ENCODE measurements at places on chromosomes 5 and 9.

GRCh38 chr9:104245925-104246324, 151.8 kb downstream of the SMC2 start:
- DNase-seq, result no peak

DNA sequence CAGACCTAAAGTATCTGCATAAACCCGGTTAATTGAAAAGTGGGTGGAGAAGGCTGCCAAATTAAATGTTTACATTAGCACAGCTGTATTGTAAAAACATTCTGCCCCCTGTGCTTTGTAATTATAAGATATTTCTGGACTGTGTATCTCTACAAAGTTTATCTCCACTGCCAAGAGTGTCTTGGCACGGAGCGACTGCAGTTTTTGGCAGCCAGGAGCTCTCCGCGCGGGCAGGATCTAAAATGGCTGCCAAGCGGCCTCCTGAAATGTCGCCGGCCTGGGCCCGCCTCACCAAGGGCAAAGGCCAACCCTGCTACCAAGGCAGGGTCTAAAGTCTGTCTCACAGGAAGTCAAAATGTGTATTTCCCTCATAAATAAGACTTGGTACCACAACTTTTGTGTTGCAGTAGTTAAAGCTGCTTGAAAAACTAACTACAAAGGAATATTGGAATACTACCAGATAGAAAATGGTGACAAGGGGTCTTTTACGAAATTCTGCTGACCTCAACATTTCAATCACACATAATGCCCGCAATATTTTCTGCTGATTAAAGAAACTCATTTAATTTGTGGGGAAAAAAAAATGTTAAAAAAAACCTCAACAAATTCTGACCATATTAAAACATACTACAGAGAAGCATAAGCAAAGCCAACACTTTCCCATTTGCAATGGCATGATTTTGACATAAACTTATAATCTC, 110.4 kb downstream of the NFIB start:
- no peak for DNase-seq

- peak; percentile 32 for DNase-seq
These were observed at the start of gene PLPPR1 for GRCh38 chr9:101028346-101029314. PLPPR1 (plus strand) TSS chr9:101028727.

GRCh38 chr9:70419556-70420440, 5.3 kb upstream of the KLF9 start:
- peak; percentile 94 for DNase-seq

DNA sequence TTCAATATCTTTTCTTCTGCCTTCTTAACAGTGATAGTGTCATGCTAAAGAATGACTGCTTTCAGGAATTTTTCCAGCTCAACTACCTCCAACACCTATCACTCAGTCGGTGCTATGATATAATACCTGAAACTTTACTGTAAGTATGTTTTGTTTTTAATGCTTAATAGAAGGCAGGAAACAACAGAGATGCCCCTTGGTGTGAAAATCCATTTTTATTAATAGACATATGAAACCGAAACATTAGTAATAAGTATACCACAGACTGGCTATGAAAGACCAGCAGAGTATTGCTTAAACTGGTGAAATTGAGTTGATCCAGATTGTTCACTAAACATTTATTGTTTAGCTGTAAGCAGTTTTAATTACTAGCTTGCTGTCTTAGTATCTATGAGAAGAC, 25.2 kb downstream of the SKP2 start:
- no peak for DNase-seq

DNA sequence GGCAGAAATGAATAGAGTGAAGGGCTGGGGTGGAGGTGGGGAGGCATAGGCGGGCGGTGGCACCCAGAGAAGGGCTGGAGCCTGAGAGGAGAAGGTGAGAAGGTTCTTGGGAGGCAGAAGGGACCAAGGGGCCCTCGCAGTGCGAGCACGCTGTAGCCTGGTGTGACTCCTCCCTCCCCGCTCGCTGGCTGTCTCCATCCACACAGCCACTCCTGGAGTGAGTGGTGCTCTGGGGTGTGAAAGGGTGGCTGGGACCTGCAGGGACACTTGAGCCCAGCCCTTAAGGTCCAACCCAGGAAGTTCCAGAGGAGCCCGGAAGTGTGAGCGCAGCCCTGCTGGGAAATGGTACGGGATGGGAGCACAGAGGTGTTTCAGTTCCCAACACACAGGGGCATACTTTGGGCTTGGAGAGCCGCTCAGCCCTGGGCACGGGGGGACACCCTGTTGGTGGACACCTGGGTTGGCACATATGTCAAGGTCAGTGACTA, 9.3 kb upstream of the SCGB3A1 start:
- no peak for DNase-seq

DNA sequence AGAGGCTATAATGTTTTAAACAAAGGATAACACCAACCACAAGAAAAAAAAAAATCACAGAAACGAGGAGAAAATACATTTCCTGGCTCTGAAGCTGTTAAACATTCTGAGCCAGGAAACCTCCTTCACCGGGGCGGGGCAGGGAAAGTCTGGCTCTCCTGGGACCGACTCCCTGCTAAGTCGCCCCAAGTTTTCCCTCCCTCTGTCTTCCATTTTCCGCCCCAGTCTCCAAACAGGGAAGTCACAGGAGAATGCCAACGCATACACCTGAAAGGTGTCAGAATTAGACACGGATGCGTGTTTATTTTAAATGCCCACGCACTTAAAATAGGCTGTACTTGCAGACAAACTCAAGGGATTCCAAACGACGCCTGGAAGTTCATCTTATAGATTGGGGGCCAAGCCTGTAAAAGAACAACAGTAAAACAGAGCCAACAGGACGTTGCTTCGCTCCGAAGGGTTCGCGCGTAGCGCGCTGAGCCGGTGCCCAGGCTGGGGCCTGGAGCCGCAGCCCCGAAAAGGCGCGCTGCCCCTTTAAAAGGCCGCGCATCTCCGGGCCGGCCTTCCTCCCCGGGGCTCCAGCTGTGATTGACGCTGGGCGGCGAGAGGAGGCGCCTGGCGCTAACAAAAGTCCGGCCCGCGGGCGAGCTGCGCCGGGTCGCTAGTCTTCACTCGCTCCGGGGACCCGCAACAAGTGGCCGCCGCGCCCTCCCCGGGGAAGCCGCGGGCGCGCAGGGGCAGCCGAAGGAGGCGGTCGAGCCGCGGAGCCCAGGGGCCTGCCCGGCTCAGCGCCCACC, at the start of gene FBXL7:
FBXL7 (plus strand) TSS at position 653 of the 797 bp plus-strand sequence.
- DNase-seq, result no peak

- DNase-seq, result no peak
These were observed 1053.5 kb downstream of the NR2F1-AS1 start for GRCh38 chr5:92527311-92528078.

- DNase-seq, result no peak
These were observed 132.7 kb upstream of the DMRT1 start for GRCh38 chr9:708551-709432.

GRCh38 chr5:151617841-151618710, 26.9 kb upstream of the FAT2 start:
- no peak for DNase-seq

DNA sequence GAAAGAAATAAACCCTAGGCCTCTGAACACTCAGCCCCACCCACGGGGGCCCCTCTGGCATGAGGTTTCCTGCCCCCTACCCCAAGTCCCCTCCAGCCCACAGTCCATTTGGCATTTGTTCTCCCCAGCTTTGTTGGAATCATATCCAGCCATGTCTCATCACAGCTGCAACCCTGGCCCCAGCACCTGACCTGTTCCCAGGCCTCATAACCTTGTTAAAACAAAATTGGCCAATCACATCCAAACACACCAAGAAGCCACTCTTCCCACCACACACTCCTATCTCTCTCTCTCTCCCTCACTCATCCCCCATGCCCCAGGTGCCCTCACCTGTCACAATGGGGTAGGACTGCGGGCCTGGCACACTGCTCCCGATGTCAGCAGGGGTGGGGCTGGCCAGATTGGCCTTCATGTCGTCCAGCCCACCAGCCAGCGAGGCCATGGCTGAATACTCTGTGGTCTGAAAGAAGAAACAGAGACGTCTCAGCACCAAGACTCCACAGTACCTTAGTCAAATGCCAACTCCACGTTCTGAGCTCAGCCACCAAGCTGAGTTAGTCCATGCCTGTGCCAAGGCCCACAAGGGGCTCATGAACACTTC, 110.9 kb downstream of the PAX5 start:
- no peak for DNase-seq

GRCh38 chr5:34712565-34712964, 56.4 kb downstream of the RAI14 start:
- no peak for DNase-seq

- DNase-seq, result no peak
These were observed 135.1 kb downstream of the CSNK1G3 start for GRCh38 chr5:123647066-123647465.

GRCh38 chr9:37617161-37617560, 24.8 kb upstream of the TOMM5 start:
- no peak for DNase-seq

DNA sequence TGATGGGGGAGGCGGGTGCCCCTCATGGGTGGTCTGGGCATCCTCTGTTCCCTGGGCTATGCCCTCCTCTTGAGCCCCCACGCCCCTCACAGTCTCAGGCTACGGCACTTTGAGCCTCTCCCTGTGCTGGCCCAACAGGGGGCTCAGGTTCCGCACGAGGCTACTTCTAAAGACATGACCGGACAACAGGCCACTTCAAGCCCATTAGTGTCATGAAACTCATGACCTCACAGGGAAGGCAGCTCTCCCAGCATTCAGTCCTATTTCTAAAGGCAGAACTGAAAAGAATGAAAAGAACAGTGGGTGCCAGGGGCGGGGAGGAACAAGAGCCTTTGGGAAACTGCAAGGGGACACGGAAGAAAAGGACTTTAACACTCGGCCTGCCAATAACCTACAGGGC, 45.0 kb downstream of the COL23A1 start:
- no peak for DNase-seq

GRCh38 chr9:13621872-13622564, 342.5 kb upstream of the MPDZ start:
- DNase-seq, result no peak

DNA sequence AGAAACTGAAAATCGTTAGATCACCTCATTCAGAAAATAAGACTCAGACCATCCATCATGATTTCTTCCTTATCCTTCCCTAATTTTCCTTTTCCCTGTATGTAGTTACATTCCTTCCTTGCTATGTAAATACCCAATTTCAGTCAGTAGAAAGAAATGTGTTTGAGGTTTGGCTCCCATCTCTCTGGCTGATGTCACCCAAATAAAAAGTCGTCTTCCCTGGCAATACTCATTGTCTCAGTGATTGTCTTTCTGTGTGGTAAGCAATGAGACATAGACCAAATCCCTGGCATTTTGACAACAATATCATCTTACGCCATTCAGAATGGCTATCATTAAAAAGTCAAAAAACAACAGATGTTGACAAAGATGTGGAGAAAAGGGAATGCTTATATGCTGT, 303.9 kb upstream of the EDIL3 start:
- DNase-seq, result no peak

DNA sequence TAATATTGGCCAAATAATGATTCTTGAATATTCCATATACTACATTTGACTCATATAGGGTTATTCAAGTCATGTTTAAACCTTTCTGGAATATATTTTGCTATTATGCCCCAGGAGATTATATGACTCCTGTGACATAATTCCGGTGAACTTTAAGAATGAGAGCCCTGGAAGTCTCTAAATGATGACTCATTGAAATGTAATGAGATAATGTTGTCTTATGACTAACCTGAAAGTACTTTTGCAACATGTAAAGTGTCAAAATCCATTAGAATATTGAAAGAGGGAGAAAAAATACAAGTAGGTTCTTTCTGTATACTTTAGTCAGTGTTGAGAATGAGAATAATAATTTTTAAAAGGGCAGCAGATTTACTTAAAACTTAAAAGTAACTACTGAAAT, 830.4 kb downstream of the MAT2B start:
- peak; percentile 83 for DNase-seq

DNA sequence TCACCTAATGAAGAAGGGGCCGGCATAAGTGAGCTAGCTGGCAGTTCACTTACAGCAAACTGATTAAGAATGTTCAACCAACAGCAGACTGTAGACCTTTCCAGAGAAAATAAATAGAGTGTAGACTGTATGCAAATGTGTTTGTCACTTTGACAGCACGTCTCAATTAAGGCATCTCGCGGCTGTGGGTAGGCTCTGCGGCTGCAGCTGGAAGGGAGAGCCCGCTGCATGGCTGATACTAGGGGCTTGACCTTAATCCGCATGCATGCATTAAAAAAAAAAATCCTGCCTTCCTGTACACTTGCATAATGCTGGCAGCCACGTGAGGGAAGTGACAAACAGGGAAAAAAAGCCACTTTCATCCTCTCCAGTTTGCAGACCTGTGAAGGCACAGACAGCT, 82.3 kb downstream of the CRB2 start:
- DNase-seq, result peak; percentile 27

DNA sequence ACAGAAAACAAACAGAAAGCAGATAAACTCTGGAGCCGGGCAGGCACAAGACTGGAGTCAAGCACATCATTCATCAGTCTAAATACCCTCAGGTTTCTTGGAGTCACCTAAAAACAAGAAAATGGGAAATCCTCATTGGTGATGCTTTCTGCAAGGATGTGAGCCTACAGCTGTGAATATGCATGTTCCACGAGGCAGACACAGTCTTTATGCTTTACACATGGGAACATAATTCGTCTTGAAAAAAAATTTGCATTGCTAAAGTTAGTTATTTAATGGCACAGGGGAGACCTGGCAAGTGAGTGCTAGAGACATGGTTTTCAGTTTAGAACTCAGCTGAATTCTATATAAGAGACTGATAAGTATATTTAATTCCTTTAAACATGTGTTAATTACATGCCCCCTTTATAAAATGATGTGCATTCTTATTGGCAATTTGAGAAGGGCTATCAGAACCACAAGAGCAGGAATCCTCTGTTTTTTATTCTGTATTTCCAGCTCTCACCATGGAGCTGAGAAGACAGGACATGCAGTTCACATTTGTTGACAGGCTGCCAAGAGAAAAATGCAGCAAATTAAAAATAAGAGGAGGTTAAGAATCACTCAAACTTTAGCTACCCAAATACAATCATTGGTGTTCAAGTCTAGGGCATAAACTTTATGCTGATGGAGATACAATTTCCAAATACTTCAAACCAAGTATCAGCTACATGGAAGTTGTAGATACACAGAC, 438.0 kb upstream of the MPDZ start:
- DNase-seq, result no peak

GRCh38 chr5:137858223-137858916, 9.3 kb upstream of the MYOT start:
- DNase-seq, result no peak

GRCh38 chr5:66689522-66690220, 93.5 kb downstream of the MAST4 start:
- no peak for DNase-seq

DNA sequence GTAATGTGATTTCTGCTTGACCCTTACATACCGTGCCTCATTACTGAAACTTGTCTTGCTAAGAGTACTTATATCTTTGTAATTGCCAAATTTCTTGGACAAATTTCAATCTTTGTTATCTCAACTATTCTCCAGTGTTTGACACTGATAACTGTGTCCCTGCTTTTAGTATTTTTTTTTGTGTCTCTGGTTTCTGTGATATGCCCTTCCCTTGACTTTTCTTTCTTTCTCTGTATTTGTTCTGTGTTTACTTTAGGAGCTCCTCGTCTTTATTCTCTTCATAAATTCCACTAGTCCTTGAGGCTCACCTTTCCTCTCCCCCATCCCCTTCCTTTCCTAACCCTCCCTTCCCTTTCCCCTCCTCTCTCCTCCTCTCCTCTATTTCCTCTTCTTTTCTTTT, 123.7 kb upstream of the FBXL17 start:
- DNase-seq, result no peak
